ENCODE measurements at places on chromosomes 16 and 17. TPM values are rescaled to one million over a fixed set of nuclear protein-coding genes. Genes with fewer than 3 reads are reported as not detected.

The CDH3 gene
- polyA plus RNA-seq, result 0.97 TPM

The PMFBP1 gene
- 1.3 TPM for polyA plus RNA-seq

The PPL gene
- 10.1 TPM for polyA plus RNA-seq

The CCL14 gene
- 268 TPM for polyA plus RNA-seq

All from adrenal gland (tissue), 19 donors.